T follicular helper cell (primary cell): ENCODE measurements at places on chromosomes 7 and 10.

GRCh38 chr7:130365511-130366441, 14.5 kb upstream of the CPA1 start:
- no peak for DNase-seq

GRCh38 chr7:139571651-139572050, 48.2 kb downstream of the CLEC2L start:
- DNase-seq: no peak

GRCh38 chr7:155203059-155203881, 94.4 kb upstream of the INSIG1 start:
- DNase-seq: no peak

GRCh38 chr7:7565746-7566650, 686 bp upstream of the MIOS start:
- DNase-seq: no peak

DNA sequence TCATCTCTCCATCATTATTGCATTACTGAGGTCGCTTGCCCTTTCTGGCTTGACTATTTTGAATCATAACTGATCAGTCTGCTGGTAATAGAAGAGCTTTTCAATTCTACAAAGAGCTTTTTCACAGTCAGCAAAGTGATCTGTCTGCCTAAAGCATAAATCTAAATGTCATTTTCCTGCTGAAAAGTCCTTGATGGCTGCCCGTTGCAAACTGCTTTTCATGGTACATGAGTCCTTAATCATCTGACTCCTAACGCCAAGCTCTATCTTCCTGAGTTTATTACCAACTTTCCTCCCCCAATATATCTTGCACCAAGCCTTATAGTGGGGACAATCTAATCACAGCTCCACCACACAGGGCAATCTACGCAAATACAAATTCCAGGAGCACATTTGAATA, 39.8 kb downstream of the THSD7A start:
- no peak for DNase-seq

GRCh38 chr10:126857178-126857806, 47.9 kb upstream of the DOCK1 start:
- DNase-seq: no peak

DNA sequence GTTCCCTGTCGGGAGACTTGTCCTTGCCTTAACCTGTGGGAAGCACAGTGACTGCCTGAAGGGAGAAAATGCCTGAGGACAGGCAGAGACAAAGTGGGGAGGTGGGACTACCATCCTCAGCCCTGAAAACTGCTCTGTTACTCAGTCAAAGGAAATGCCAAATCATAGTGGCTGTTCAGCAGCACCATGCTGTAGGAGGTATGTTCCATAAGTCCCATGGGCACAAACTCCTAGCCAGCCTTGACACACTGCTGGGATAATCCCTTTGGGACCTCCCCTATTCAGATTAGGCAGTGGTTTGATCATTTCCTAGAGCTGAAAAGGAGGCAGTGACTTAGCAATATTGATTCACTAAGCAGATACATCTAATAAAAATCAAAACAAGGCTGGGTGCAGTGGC, 80.1 kb downstream of the MCU start:
- DNase-seq: no peak

DNA sequence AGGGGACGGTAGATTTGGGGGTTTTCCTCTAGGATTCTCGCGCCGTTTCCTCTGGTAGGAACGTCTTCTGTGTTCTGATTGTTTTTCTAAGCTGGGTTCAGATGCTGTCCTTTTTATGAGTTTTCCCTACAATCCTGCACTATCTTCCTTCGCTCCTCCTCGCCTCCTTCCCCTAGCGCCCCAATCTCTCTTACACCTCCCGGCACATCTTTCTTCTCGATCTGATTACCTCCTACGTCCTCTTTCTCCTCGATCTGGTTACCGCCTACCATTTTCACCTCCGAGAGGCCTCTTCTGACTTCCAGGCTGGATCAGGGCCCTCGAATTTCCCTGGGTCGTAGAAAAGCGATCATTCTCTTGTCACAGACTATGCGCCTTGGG, 413 bp downstream of the BUD31 start:
- DNase-seq: no peak

- DNase-seq: no peak
Measured at GRCh38 chr10:8159341-8160165, 105.1 kb downstream of the GATA3 start.

- DNase-seq: no peak
Measured at GRCh38 chr10:44935201-44935965, 24.2 kb upstream of the RASSF4 start.

- peak; percentile 18 for DNase-seq
Measured at GRCh38 chr10:9010093-9010492, 955.6 kb downstream of the GATA3 start.

DNA sequence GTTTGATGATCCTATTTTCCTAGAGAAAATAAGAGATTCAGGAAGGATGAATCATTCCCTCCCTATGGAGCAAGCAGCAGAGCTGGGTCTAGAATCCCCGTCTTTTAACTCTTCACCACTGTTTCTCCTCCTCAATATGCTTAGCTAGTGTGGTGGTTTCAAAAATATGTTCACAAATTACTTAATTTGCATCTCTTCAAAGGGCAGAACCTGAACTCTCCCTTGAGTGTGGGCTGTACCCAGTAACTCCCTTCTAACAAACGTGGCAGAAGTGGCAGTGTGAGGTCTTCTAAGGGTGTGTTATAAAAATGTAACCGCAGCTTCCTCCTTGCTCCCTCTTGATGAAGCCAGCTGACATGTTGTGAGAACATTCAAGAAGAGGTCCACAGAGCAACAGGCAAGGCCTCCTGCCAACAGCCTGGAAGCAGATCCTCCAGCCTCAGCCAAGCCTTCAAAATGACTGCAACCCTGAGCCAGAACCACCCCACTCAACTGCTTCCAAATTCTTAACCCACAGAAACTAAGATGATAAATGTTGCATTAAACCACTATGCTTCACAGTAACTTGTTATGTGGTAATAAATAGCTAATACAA, 36.6 kb downstream of the SRPK2 start:
- DNase-seq: peak; percentile 40

DNA sequence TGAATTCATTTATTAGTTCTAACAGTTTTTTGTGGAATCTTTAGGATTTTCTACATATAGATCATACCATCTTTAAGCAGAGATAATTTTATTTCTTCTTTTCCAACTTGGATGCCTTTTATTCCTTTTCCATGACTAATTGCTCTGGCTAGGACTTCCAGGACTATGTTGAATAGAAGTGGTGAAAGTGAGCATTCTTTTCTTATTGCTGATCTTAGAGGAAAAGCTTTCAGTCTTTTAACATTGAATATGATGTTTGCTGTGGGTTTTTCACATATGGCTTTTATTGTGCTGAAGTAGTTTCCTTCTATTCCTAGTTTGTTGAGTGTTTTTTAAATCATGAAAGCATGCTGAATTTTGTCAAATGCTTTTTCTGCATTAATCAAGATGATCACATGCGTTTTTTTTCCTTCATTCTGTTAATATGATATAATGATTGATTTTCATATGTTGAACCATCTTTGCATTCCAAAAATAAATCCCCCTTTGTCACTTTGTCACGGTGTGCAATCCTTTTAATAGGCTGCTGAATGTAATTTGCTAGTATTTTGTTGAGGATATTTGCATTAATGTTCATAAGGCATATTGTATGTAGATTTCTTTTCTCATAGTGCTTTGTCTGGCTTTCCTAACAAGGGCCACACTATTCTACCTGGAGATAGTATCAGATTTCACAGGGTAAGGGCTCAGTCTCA, 92.9 kb downstream of the ZNF467 start:
- DNase-seq: no peak

- DNase-seq: no peak
Measured at GRCh38 chr10:89055159-89055558, 64.6 kb downstream of the FAS start.

DNA sequence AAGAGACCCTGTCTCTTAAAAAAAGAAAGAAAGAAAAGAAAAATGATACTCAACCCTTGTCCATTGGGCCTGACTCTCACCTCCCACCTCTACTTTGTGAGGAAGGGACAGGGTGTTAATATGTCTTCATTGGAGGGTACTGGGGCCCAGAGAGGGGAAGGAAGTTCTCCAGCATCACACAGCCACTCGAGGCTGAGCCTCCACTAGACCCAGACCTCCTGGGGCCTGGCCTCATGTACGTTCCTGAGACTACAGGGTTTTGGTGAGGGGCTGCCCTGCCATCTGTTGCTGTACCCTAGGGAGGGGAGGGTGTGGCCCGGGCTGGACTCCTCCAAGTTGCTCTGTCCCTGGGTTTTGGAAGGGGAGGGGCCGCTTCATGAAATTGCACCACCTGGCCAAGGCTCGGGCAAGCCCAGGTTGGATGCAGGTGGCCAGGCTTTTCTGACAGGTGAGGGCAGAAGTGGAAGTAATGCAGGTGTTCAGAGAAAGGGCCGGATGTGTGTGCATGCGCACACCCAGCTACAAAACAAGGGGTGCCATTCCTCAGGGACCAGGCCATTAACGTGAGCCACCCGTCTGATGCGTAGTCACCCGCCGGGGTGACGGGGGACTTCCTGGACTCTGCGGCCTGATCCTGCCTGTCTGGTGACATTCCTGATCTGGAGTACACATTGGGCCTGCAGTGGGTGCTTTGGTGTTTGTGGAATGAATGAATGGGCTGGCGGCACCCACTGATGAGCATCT, 21.7 kb downstream of the GTF2IRD1 start:
- DNase-seq: no peak

DNA sequence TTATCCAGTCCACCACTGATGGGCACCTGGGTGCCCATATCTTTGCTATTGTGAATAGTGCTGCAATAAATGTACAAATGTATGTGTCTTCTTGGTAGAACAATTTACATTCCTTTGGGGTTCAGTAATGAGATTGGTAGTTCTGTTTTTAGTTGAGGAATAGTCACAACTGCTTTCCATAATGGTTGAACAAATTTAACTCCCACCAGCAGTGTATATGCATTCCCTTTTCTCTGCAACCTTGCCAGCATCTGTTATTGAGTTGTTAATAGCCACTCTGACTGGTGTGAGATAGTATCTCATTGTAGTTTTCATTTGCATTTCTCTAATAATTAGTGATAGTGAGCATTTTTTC, 27.8 kb downstream of the COA1 start:
- no peak for DNase-seq

GRCh38 chr10:48940958-48941357, 1.3 kb upstream of the LRRC18 start:
- DNase-seq: no peak

DNA sequence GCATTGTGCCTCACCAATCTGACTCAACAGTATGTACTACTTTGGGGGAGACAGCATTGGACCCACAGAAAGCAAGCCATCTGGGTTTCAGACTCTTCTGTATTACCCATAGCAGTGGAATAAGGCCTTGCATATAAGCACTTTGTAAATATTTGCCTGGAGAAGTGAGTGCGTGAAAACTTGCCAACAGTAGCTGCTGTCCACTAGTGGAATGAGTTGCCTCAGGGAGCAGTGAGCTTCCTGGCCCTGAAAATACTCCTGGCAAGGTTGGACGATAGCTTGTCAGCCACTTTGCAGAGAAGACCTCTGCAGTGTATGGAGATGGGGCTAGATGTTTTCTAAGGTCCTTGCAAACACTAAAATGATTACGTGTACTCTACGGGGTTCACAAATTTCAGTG, 21.6 kb downstream of the GARS1 start:
- no peak for DNase-seq

- no peak for DNase-seq
Measured at GRCh38 chr10:4215963-4216575, 431.1 kb upstream of the KLF6 start.

DNA sequence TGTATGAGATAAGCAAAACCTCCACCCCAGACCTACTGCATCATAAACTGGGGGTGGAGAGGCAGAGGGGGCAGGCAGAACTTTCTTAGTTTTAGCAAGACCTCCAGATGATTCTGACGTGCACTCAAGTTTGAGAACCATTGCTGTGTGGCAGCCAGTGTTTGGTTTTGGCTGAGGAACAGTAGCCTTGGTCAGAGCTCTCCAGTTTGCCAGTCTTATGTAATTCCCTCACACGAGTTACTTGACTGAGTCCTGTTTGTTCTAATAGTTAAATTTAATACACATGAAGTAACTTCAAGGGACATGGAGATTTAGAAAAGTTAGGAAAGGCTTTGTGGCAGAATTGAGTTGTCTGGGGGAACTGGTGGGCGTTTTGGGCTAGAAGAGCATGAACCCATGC, 38.5 kb downstream of the GARS1 start:
- DNase-seq: no peak

DNA sequence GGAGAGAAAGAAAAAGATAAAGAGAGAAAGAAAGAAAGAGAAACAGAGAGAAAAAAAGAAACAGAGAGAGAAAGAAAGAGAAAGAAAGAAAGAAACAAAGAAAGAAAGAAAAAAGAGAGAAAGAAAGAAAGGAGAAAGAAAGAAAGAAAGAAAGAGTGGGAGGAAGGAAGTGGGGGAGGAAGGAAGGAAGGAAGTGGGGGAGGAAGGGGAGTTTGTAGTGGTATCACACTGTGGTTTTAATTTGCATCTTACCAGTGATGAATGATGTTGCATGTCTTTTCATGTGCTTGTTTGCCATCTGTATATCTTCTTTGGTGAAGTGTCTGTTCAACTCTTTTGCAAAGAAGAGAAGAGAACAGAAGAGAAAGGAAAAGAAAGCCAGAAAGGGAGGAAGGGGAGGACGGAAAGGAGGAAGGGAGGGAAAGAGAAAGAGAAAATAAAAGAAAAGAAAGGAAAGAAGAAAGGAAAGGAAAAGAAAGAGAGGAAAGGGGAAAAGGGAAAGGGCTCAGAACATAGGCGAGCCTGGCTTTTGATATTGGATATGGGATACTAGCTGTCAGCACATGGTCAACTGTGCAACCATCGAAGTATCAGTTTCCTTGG, 79.2 kb upstream of the FRMD4A start:
- no peak for DNase-seq

DNA sequence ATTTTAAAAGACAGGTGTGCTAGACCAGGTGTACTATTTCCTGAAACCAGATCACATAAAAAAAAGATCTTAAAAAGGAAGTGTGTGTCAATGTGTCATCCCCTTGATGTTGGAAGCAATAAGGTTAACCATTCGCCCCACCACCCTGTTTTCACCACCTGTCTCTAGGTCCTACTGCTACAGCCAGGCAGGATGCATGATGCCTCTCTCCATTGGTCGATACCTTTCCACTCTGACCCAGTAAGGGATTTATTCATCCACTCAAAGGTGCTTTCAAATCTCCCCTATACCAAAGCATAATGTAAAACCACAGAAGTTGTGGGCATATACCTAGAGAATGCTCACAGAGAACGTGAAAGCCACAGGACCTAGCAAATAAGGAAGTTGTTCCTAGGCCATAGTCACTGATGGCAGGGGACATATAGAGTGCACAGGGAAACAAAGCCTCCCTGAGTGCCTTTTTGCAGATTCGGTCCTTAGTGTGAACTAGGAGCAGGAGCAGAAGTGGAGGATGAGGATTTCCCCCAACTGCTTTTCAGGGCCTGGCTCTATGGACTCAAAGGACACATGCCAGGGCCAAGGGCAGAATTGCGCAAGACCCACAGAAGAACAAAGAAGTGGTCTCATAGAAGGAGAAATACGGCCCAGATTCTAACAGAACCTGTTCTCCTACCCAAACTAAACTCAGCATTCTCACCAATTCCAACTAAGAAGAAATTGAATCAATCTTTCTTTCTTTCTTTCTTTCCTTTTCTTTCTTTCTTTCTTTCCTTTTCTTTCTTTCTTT, 631.5 kb upstream of the NRP1 start:
- DNase-seq: no peak
